HS-27A (cell line): ENCODE measurements at places on chromosomes 12 and 14.

DNA sequence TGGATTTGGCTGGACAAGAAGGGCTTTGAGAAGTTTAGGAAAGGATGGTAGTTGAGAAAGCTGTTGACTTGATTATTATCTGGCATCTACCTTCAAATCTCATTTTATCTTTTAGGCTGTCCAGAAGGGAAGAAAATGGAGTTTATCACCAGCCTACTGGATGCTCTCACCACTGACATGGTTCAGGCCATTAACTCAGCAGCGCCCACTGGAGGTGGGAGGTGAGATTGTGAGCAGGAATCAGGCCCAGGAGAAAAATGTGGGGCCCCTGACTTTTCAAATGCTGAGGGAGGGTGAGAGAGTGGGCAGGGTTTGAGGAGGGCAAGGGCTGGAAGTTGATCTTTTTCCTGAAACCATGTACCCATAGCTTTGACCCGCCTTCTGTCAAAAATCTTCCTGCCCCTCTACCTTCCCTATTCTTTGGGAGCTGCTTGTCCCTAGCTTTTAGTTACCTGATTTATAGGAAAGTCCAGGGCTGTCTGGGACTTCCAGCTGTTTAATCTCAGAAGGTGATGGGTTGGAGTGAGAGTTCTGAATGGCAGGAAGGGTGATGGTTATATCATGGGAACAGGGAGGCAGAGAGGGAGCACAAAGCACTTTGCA is 134.2 kb downstream of the SMOC1 start:
- DNase-seq: no peak

GRCh38 chr12:49109641-49110463 is 795 bp downstream of the LMBR1L start:
- no peak for DNase-seq

GRCh38 chr14:29810682-29811081 is 117.0 kb downstream of the PRKD1 start:
- no peak for DNase-seq

GRCh38 chr14:105303949-105304348 is 3.1 kb upstream of the BRF1 start:
- DNase-seq: no peak

DNA sequence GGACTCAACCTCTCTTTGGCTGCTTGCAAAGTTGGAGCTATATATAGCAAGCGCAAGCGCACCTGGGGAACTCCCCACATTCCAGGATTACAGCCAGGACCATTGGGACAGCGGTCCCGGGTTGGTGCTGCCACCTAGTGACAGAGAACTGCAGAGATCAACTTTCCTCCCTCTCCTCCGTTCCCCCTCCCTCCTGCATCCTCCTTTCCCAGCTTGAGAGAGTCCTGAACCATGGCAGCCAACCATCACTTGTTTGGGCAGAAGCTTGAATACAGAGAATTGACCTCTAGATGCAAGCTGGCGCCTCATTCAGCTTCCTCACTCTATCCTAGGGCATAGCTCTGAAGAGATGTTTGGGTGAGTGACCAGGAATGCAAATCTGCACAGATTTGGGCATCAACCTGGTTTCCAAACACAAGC is 17.4 kb upstream of the FLVCR2 start:
- no peak for DNase-seq

- DNase-seq: no peak
Observed at GRCh38 chr14:70188659-70189455, at the start of gene SLC8A3. Gene SLC8A3, minus strand, starts transcription at chr14:70188951. Its CDS starts 20,529 bp downstream, at chr14:70168422.

DNA sequence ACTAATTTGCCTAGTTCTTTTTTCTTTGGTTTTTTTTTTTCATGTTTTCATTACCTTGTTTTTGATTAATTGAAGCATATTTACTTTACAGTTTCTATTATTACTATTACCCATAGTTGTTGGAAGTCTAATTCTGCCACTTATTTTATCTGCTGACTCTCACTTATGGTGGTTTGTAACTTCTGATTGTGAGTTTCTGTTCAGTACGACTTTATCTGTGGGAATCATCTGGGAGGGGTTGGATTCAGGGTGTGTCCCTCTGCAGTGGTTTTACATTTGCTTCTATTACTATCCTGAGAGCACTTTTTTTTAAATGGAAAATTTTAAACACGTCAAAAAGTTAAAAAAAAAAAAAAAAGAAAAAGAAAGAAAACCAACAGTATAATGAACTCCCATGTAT is 26.4 kb upstream of the SOS2 start:
- DNase-seq: no peak

DNA sequence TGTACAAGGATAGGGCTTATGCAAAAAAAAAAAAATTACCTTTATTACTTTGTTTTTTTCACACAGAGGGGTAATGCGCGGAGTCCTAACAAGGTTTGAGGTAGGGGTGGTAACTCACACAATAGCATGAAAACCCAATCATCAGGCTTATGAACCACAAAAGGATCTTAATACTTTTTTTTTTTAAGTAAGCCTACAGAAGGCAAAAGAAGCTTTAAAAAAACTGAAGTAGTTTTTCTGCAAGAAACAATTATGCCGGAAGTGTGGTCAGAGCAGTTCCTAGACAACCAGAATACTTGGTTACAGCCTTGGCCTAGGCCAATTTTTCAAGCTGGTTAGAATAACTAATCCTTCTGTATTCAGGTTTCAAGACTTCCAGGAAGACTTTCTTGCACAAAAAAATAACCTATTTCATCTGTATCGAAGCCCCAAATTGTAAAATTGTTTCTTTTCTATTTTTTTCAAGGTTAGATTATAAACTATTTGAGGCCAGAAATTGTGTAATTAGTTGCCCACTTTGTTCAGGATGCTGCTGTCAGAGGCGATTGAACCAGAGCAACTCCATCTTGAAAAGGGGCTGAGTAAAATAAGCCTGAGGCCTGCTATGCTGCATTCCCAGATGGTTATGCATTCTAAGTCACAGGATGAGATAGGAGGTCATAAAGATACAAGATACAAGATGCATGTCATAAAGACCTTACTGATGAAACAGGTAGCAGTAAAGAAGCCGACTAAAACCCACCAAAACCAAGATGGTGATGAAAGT is 1.8 kb upstream of the GNS start:
- DNase-seq: no peak

- DNase-seq: no peak
Observed at GRCh38 chr14:42459171-42459685, 852.6 kb downstream of the LRFN5 start.

GRCh38 chr14:40762685-40763084 is 844.0 kb upstream of the LRFN5 start:
- DNase-seq: no peak

DNA sequence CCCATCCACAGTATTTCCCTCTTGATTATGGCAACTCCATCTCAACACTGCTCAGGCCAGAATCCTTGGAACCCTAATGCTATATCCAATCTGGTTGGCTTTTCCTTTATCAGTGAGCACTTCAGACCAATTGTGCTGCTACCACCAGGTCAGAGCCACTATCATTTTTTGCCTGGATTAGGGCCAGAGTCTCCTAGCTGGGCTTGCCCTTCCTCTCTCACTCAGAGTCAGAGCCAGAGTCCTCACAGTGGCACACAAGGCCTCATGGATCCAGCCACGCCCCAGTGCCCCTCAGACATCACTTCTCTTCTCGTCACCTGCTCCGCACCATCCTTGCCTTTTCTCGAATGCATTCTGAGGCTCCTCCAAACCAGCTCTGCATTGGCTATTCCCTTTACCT is 211.1 kb downstream of the ANO6 start:
- DNase-seq: no peak

DNA sequence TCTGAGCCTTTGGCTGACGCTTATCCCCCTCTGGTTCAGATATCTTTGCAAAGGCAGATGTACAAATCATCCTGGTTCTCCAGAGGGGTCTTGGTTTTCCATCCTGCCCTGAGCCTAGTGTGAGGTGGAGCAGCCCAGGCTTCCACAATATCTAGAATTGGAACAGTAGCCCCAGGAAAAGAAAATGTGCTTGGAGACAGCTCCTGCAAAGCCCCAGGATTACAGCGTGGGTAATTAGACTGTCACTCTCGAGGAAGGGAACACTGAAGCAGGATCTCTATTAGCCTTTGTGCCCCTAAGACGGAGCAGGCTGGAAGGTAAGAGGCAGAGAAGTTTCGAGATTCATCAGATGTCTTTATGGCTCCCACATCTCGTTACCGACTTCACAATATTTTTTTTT is 59.4 kb downstream of the TMEM132C start:
- DNase-seq: no peak

- DNase-seq: no peak
Observed at GRCh38 chr14:68507544-68508081, 285.3 kb downstream of the ZFP36L1 start.

DNA sequence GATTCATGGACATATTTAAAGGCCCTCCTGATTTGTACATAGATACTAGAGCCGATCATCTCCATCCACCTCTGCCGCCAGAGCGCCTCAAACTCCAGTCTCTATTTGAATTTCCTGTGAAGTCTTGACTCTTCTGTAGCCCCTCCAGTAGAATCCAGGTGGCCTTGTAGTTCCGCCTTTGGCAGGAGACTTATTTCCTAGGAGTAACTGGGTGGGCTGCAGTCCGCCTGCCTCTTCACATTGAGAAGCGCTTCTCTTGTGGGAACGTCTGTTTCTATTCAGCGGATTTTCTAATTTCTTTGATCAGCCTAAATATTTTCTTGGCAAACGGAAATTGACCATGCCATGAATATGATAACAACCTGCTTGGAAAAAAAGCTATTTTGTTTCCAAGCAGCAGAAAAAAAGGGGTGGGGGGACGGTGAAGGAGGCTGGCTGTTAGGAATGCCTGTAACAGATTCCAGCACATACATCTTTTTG is 9.0 kb upstream of the SIX1 start:
- DNase-seq: no peak

DNA sequence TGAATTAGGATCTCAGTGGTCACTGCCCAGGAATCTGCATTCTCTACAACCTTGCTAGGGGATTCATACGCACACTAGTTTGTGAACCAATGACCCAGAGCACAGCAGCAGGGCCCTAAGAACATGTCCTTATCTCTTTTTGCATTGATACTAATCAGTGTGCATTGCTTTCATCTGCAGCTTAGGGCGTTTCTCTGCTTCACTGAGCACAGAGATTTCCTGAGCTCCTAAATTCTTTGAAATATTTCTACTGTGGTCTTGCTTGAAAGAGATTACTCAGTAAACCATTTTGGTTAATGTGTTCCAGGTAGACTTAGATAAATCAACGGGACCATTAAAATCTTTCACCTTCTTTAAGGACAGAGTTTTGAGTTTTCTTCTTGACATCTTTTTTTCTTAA is 351.3 kb upstream of the KITLG start:
- DNase-seq: no peak

GRCh38 chr12:88579161-88579517 is 1.1 kb downstream of the KITLG start:
- no peak for DNase-seq
